ENCODE measurements at places on chromosomes 5 and 9.
A peak's percentile ranks its signal among the peaks of the same experiment; 100 is the strongest.

DNA sequence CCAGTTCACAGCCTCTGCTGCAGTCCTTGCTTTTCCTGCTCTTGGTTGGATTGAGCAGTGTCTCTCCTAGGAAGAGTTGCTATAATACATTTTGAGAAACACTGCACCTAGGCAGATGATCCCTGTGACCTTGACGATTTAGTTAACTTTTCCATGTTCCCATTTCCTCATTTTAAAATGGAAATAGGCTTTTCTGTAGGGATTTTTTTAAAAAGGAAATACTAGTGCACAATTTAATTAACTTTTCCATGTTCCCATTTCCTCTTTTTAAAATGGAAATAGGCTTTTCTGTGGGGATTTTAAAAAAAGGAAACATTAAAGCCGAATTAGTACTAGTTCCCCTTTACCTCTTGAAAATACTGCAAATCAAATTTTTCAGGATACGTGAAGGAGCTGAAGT lies 4.7 kb downstream of the ATP6V0E1 start:
- no peak for DNase-seq

DNA sequence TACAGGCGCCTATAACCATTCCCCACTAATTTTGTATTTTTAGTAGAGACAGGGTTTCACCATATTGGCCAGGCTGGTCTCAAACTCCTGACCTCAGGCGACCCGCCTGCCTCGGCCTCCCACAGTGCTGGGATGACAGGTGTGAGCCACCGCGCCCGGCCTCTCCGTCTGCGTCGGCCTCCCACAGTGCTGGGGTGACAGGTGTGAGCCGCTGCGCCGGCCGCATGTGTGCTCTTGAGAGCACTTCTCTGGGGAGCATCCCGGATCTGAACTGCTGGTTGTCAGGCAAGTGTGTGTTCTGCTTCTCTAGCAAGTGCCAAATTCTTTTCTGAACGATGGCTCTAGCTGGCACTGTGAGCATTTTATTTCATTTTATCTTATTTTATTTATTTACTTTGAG lies 3.7 kb upstream of the ENTPD2 start:
- peak; percentile 29 for DNase-seq

GRCh38 chr9:959914-960313 lies 16.5 kb upstream of the DMRT3 start:
- DNase-seq = no peak

DNA sequence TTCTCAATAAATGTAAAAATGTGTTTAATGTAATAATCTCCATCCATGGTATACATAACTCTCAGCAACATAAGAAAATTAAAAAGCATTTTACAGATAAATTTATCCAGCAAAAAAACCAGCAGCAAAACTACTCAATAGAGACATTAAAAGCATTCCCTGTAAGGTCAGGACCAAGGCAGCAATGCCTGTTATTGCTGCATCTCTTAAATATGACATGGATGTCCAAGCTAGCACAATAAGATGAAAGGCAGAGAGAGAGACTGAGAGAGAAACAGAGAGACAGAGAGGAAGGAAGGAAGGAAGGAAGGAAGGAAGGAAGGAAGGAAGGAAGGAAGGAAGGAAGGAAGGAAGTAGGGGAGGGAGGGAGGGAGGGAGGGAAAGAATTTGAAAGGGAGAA lies 289.0 kb upstream of the PAPPA start:
- DNase-seq = no peak

DNA sequence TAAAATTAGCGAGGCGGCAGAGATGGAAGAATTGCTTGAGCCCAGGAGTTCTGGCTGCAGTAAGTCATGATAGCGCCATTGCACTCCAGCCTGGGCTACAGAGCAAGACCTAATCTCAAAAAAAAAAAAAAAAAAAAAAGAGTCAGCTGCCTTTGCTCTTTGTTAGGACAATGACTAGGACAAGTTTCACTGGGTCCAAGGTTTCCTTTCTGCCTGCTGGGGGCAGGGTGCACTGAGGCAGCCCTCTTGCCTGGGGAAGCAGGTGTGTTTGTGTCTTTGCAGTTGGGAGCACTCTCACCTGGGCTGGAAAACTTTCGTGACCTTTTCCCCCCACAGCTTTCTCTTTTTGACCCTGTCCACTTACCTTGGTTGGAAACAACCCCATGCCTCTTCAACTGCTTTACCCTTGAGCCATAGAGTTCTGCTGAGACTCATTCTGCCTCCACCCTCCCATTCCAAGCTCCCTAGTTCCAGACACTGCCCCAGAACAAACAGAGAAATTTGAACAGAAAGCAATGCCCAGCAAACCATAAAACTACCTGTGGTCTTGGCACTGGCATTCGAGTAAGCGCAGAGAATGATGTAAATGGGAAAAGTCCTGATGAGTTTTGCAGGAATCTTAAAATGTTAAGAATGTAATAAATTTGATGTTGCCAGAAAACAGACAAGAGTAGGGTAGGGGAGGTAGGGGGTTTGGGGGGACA lies 17.0 kb upstream of the MYO10 start:
- DNase-seq = no peak

DNA sequence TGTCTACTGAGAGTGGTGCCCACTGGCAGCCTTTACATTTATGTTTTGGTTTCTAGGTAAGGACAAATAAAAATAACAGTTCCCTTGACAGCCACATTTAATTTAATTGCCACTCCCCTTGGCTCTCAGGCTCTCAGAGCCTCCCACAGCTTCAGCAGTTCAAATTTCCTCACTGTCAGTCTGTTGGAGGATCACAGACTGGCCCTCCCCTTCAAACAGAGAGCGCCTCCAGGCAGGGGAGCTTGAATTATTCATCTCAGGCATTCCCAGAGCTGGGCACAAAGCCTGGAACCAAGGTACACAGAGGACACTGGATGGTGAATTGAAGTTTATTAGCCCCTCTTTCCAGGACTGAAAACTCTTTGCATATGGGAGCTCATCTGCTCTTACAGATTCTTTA lies 407.7 kb downstream of the SPOCK1 start:
- no peak for DNase-seq

DNA sequence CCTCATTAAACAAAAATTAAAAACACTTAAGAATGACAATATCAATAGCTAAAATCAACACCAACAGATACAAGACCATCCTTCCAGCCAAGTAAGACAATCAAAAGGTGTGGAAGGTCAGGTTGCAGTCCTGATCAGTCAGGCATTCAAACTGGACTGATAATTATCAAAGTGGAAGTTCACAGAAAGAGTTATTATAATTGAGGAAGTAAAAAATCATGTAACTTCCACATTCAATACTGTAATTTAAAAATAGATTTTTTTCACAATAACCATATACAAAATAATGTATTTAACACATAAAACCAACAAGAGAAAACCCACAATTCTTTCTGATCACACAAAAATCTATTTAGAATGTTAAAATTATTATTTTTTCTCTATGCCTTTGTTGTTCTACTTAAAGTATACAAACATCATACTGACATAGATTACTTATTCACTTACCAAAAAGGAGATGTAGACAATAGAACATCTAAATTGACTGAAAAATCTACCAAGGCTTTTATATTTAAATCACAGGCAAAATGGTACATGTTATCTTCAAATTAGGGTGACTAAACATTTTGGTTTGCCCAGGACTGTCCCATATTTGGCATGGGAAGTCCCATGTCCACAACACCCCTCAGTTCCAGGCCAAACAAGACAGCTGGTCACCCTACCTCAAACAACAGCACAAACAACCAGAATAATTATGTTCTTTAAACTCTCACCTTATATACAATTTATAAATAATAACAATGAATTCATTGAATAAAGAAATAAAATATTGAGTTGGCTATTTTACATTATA lies 142.5 kb upstream of the SLC24A2 start:
- no peak for DNase-seq

DNA sequence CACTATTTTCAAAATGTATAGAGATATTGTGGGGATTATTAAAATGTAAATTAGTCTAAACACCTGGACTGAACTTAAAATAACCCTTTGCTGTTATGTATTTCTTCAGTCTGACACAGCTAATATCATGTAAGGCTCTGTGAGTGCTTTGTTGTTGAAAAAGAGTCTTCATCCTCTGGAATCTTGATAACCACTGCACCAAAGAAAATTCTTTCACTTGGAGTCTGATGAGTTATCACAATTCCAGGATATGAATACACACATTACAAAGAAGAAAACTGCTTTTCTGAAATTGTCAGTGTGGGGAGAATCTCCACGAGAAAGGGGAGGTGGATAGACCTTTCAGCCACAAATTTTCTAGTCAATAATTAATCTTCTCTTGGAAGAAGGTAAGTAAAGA lies 42.3 kb upstream of the TARS1 start:
- DNase-seq = no peak

DNA sequence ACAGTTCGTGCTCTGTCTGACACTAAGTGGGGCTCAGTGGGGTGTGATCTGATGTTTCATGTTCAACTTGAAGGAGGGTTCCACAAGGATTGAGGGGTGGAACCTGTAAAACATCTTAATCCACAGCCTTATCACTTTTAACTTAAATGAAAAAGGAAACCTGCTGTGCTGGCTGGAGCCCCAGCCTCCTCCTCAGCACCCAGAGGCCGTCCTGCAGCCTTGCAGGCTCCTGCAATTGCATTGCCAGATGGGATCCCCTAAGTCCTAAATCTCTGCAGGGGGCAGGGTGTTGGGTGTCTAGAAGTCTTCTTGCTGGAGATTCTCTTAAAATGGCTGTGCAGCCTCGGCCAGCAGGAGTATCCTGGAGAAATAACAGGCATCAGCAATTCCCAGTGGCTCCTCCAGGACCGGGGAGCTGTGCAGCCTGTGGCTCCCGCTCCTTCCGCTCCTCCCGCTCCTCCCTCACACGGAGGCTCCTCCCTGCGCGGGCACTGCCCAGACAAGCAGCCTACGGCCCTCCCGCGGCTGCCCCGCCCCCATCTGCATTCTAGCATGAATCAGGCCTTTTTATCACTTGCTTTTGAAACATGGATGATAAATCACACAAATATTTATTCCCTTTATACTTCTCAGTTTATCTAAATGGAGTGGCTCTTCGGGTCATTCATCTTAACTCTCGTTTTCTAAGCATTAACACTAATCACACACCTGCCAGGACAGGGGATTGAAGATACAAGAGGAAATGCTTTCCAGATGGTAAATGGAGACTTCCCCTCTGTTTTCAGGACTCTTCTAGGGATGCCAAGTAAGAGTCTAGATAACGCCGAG lies 131.0 kb downstream of the ADAMTS16 start:
- no peak for DNase-seq

GRCh38 chr5:83124593-83124992 lies 47.2 kb downstream of the XRCC4 start:
- no peak for DNase-seq

DNA sequence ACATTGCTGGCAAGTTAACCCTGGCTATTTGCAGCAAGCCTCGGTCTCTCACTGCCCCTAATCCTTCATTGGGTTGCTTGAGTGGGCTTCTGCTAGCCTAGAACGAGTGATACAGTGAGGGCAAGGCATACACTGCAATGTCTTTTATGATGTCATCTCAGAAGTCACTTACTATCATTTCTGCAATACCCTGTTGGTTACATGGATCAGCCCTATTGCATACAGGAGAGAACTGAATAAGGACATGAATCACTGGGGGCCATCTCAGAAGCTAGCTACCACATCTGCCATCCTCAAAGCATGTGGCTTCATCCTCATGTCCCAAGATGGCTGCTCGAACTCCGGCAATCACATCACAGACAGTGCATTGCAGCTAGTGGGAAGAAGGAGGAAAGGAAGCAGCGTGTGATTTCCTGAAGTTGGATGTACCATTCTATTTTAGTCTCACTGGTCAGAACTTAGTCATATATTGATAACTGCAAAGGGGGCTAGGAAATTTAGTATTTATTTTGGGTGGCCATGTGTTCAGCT lies 33.3 kb upstream of the CDKN2AIPNL start:
- DNase-seq = no peak

DNA sequence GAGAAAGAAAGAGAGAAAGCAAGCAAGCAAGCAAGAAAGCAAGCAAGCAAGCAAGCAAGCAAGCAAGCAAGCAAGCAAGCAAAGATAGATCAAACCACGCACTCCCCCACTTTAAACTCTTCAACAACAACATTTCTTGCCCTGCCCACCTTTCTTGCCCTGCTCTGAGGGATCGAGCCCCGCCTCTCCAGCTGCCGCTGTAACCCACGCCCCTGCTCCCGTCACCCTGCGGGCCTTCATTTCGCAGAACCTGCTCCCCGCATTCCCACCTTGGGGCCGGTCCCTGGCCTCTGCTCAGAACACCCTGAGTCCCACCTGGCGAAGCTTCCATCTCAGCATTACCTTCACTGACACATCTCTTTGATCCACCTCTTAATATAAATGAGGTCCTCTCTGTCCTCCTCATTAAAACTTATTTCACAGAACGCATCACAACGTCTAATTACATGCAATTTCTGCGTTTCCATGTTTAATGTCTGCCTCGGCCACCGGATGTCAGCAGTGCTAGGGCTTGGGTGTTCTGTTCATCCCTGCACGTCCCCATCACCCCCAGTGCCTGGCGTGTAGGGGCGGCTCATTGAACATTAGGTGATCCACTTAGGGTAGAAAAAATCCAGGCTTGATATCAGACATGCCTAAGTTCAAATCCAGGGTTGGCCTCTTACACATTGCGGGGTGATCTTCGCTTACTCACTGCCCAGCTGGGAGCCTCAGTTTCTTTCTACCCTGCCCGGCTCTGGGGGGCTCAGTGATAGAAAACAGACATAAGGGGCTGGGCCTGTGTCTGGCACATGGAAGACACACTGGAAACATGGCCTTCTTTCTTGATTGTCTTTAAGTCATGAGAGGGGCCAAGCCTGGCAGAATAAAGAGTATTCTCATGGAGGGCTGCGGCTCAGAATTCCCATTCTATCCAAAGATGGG lies 187.6 kb downstream of the DAB2IP start:
- DNase-seq = no peak

DNA sequence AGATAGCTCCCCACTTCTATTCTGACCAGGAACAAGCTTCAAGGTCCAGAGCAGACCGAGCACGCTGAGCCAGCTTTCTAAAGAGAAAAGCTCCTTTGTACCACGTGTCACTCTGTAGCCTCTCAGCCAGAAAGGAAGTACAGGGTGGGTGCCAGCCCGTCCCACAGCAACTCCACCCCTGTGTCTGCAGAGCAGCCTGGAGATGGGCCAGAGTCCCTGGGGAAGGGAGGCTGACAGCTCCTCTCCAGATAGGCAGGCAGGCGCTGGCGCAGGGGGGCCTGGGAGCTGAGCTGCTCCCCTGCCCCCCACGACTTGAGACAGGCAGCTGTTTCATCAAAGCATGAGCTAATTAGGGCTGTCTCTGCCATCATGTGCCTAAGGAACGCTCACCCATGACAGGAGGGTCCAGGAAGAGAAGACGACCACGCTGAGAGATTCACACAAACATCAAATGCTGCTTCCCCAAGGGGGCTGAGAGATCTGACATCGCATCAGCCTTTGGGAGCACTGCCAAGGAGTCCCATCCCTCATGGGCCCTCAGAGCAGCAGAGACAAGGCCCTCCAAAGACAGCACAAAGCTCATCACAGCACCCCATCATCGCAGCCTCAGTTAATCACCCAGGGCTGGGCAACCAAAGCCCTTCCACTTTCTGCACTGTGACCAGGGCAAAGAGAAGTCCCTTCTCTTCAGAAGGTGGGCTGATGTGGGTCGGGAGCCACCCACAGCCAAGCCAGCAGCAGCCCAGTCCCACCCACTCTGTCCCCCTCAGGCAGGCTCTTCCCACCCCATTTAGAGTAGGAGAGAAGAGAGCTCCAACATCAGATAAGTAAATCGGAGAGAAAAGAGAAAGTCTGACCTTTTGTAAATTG lies 78.5 kb upstream of the LRRTM2 start:
- peak; percentile 76 for DNase-seq

GRCh38 chr5:9604416-9604815 lies 25.7 kb downstream of the TAS2R1 start:
- DNase-seq = no peak
